ENCODE measurements at places on chromosomes 1 and 21.
A peak's percentile ranks its signal among the peaks of the same experiment; 100 is the strongest.

DNA sequence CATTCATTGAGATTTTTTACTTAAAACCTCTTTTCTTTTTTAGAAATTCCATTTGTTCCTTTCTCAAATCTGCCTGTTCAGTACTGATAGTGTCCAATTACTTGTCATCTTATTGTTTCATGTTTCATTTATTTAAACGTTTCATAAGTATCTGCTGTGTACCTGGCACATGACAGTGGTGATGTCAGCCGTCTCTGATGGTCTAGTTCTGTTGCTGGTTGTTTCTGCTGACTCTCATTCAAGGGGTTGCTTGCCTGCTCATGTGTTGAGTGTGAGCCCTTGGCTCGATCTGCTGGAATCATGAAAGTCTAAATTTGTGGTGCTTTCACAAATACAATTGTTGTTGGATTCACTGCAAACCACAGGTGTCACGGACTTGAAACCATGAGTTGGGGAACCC is 25.5 kb upstream of the C2CD2 start:
- DNase-seq, result no peak

GRCh38 chr21:42061195-42061985 is 9.7 kb upstream of the UMODL1 start:
- DNase-seq, result peak; percentile 61

- DNase-seq, result no peak
Measured at GRCh38 chr1:197469620-197470210, 201.7 kb downstream of the CRB1 start.

DNA sequence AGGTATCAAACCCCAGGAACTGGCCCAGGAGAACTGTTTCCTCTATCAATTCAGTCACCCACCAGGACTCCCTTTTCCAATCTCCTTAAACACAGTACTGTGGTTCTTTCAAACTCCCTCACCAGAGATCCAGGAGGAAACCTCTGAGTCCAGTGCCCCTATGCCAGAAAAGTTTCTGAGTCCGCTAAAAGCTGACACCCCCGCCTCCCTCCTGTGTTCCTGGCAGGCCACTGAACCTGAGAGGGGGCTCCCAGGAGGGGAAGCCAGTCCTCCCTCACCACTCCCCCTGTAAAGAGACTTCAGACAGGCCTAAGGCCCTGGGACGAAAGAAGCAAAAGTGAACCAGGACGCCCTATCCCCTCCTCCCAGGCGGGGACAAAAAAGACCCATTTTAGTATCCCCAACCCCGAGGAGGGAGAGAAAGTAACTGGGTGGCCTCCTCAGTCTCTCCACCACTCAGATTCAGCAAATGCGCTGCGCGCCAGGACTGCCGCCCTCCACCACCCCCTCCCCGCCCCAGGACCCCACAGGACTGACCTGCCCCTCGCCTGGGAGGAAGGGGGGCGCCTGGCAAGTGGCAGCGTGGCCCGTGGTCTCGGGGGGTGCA is 624 bp downstream of the SLC41A1 start:
- peak; percentile 65 for DNase-seq

- DNase-seq, result no peak
Measured at GRCh38 chr1:22662318-22662717, 9.3 kb downstream of the C1QB start.

DNA sequence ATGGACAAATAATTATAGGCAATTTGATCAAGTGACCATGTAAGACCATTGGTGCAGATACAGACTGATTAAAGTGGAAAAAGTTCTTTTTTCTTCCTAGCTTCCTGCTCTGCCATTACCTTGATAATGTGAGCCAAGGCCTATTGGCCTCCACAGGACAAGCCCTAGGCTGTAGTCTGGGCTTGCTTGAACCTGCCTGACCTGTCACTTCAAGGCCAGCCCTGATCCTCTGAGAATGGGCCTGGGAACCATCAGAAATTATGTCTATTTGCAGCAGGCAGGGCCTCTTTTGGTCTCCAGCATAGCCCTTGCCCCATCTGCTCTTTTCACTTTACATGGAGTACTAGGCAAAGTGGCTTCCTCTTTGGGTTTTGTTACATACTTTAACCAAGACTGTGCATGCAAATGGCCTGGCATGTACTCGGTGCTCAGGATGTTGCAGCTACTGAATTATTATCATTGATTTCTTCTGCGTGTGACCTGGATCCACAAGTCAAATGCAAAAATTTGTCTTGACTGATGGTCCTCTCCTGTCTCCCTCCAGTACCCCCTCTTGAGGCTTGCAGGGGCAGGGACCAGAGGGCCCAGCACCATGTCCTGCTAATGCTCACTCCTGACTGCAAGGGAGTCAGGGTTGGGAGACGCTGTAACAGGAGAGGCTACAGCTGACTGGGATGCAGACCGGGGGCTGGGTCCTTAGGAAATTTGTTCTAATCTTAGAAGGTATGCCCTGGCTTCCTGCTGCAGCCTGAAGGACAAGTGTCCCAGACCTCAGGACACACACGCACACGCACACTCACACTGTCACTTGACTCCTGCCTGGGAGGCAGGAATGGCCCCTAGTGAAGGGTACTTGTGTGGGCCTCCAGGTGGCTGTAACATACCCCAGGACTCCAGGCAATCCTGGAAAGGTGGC is 39.4 kb downstream of the RCSD1 start:
- DNase-seq, result no peak

DNA sequence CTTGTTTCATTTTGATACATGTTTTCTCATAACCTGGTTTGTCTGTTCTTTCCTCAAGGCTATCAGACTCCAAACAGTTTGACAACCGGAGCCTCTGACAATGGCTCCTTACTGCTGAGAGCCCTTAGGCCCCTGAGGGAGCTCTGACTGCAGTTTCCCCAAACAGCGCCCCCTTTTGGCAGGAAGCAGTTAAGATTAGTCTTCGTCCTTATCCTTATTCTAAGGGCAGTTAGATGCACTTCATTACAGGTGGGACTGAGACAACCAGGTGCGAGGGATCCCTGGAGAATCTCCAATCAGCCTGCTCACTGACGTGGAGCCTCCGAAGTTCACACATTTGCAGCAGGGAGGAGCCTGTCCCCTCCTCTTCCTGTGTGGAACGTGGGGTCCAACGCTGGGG is 393.1 kb downstream of the BRINP3 start:
- DNase-seq, result no peak

DNA sequence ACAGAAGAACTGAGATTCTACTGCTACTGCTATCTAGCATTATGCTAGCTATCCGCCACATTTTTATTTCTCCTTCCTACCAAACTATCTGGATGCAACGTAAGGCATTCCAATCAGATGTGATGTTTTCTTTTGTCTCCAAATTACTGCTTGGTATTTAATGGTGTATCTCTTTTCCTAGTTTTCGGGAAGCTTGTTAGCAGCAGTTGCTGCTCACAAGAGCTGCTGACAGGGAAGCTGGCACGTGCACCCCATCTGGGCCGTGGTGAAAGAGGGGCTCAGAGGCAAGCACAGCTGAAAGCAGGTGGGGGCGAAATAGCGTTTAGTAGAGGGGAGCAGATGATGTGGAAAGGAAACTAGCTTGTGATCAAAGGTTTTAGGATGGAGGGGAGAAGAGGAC is 57.3 kb downstream of the JAK1 start:
- no peak for DNase-seq

DNA sequence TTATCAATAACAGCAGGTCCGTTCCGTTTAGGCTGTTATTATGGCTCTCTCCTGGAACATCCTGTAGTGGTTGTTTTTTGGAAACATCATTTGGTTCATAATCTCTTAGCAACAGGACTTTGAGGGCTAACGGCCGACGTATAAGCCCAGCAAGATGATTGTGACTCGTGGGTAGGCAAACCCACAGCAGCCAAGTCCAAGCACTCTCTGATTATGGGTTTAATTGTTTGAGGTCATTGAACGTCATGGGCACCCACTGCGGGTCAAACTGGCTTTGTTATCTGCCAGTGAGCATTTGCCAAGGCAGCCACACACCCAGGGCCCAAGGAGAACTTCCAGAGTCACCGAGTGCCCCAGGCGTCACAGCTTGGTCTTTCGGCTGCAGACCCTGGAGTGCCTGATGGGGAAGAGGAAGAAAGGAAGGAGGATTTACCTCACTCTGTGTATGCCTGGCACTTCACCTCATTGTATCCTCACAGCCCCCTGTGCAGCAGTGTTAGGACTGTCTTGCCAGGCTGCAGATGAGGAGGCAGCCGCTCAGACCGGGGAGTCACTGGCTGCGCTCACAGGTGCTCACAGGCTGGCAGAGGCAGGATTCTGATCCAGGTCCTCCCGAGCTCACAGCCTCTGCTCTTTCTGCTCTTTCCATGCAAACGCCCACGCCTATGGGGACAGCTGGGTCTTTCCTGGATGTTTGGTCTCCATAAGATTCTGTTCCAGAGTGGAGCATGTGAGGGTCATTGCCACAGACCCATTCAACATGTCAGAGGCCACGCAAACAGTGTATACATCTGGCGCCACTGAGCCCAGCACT is 30.8 kb upstream of the EPS8L3 start:
- DNase-seq, result peak; percentile 49

- no peak for DNase-seq
Measured at GRCh38 chr1:150925080-150925479, 1.1 kb upstream of the SETDB1 start.

- DNase-seq, result no peak
Measured at GRCh38 chr1:79375352-79375751, 368.8 kb upstream of the ADGRL4 start.

GRCh38 chr21:37224861-37225839 is 42.0 kb downstream of the VPS26C start:
- peak; percentile 82 for DNase-seq

DNA sequence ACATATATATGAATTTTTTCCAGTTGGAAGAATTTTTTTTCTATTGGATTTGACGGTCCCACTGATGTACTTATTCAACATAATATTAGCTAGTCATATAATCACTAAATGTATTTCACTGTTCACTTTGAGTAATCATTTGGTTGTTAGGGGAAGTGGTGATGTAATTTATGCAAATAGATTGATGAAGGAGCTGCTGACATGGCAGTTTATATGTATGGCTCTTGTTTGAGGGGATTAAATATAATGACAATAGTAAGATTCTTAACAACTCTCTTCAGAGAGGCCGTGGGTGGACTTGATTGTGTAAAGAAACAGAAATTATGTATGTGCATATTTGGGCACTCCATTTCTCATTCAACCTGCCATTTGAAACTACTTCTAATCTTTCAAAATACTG is 653.6 kb upstream of the ADGRL4 start:
- no peak for DNase-seq

- DNase-seq, result no peak
Measured at GRCh38 chr21:41213021-41213420, 45.1 kb downstream of the BACE2 start.

GRCh38 chr1:28126783-28127490 is 38.5 kb upstream of the EYA3 start:
- no peak for DNase-seq

DNA sequence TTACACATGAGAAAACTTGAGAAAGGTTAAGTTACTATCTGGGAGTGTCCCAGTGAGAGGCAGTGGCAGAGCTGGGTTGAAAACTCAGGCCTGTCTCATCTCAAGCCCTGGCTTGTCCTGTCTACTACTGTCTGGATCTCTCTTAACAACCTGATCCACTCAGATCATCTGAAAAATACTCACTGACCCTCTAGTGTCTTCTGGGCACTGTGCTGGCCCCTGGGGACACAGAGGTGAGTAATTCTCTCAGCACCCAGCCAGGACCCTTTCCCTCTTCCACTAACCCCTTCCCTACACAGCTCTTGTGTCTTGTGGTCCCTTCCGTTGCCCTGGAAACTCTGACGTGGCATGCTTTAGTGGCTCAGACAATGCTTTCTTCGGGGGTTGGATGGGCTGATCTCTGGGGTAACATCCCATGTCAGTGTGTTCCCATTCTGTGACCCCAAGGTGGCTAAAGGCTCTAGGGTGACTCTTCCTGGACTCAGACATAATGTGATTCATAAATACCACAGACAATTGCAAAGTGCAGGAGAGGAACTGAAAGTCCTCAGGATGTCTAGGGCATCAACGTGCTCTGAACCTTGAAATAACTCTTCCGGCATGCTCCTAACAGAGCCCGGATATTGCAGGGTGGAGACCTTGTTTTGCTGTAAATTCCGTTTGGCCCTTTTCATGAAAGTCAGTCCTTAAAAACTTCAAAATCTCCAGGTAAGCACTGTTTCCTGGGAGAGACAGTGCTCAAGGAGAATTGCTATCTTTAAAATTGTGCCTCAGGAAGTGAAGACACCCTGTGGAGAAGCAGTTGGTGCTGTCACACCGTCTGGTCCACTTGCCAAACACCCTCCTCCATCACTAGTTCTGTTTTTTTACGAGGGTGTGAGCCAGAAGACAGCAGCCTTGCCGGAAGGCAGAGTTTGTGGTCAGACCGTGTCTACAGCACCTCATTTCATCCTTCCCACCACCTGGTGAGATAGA is 4.0 kb downstream of the SHISAL2A start:
- DNase-seq, result peak; percentile 81

GRCh38 chr1:40032240-40032891 is 8.2 kb upstream of the CAP1 start:
- no peak for DNase-seq

DNA sequence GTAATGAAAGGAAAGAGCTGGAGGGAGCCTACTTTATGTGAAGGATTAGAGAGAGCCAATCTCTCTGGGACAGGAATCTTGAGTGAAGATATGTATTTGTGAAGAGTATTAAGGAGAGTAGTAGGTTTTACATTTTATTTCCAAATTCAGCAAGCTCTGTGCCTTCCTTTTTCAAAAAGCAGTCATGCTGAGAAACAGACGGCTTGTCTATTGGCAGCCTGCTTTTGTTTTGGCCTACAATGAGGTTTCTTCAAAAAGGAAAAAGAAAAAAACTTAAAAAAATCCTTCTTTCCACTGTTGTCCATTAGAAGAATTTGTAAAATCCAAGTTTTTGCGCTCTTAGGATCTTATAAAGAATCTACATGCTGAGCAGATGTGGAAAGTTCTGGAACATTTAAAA is 103.6 kb upstream of the PTGFR start:
- no peak for DNase-seq

DNA sequence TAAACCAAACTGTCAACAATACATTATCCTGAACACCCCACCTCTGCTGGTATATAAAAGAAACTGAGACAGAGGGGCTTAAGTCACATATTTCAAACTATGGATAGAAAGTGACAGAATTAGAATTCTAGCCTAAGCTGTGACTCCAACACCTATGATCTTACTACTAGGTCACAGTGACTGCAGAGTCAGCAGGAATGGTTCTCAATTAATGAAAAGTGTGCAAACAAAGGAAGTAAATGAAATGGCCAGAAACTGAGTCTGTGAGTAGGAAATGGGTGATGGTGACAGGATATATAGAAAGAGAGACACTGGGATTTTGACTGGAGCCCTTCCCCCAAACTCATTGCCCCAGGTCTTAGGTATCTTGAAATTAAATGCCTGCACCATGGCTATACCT is 38.7 kb upstream of the SDC3 start:
- no peak for DNase-seq

- peak; percentile 67 for DNase-seq
Measured at GRCh38 chr1:16207318-16208269, 4.9 kb downstream of the ARHGEF19 start.
